Gastroesophageal sphincter (tissue), 4 donors: ENCODE measurements at places on chromosomes 2 and 18.
A peak's percentile ranks its signal among the peaks of the same experiment; 100 is the strongest.

DNA sequence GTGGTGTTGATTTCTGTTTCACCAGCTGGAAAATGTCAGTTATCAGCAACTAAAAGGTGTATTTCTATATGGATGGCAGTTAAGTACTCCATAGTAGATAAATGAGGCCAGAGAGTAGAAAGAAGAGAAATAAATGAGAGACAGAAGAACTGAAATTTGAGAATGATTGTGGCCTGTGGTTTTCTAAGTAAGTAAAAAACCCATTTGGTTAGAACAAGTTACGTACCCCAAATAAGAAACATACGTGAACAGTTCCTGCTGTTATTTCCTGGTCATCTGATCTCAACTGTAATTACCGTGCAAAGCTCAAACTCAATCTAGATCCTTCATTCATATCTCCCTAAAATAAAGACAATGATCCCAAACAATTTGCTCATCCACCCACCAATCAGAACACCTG, 181.3 kb downstream of the PID1 start:
- no peak for ATAC-seq

GRCh38 chr18:39596891-39597290, 2031.3 kb upstream of the CELF4 start:
- ATAC-seq = no peak

- no peak for ATAC-seq
Measured at GRCh38 chr2:32522770-32523169, 105.1 kb upstream of the TTC27 start.

GRCh38 chr2:157221394-157221988, 36.0 kb upstream of the GALNT5 start:
- no peak for ATAC-seq

- no peak for ATAC-seq
Measured at GRCh38 chr2:140714586-140714985, 1416.2 kb downstream of the LRP1B start.

GRCh38 chr2:199449956-199450355, 7.8 kb downstream of the SATB2 start:
- no peak for ATAC-seq

DNA sequence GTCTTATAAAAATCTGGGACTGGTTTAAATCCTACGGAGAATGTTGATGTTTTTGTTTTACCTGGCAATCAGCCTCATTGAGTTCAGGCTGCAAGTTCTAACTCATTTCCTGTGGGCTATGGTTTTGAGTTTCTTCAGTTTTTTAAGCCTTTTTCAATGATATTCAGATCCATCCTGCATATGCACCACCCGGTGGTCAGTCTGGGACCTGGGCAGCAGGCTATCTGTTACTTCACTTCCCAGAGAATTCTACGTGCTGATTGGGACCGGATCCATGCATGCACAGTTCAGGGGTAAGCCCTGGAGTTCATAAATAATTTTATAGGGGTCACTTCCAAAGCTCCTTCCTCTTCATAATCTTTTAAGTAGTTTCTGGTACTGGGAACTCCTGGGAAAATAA, 339.2 kb upstream of the HNRNPA3 start:
- ATAC-seq = no peak

DNA sequence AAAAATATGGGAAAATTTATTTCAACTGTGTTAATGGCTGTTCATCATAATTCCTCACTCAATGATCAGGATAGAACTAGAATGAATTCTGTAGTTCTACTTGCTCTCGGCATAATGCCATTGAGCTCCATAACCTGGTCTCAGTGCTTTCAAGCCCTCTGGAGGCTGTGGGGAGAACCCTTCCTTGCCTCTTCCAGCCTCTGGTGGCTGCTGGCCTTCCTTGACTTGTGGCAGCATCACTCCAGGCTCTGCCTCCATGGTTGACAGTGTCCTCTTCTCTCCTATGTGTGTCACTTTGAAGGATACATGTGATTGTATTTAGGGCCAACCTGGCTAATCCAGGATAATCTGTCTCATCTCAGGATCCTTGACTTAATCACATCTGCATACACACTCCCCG, 26.9 kb upstream of the CABYR start:
- no peak for ATAC-seq

DNA sequence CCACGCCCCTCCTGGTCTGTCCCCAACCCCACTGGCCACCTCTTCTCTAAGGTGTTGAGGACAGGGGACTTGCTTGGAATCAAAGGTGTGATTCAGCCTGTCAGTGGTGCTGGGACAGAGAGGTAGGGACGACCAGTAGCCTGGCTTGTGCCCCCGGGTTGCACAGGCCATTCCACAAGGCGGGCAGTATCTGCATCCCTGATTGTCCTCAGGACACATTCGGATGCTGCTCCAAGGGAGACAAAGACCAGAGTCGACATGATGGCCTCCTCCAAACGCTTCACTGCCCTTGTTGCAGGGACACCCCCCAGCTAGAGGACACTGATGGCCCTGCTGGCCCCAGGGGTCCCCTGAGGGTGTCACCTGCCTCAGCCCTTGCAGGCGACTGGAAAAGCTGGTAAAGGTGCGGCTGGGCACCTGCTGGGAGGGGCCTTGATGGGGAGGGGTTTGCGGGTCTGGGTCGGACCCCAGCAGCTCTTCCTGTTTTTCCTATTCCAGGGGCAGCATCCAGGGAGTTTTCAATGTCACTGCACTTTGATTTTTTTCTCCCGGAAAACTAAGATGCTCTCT, 98.0 kb downstream of the PTGR3 start:
- no peak for ATAC-seq

- no peak for ATAC-seq
Measured at GRCh38 chr2:105712166-105712915, 32.4 kb upstream of the NCK2 start.

GRCh38 chr18:13617826-13618515, 108.4 kb downstream of the FAM210A start:
- ATAC-seq = no peak

DNA sequence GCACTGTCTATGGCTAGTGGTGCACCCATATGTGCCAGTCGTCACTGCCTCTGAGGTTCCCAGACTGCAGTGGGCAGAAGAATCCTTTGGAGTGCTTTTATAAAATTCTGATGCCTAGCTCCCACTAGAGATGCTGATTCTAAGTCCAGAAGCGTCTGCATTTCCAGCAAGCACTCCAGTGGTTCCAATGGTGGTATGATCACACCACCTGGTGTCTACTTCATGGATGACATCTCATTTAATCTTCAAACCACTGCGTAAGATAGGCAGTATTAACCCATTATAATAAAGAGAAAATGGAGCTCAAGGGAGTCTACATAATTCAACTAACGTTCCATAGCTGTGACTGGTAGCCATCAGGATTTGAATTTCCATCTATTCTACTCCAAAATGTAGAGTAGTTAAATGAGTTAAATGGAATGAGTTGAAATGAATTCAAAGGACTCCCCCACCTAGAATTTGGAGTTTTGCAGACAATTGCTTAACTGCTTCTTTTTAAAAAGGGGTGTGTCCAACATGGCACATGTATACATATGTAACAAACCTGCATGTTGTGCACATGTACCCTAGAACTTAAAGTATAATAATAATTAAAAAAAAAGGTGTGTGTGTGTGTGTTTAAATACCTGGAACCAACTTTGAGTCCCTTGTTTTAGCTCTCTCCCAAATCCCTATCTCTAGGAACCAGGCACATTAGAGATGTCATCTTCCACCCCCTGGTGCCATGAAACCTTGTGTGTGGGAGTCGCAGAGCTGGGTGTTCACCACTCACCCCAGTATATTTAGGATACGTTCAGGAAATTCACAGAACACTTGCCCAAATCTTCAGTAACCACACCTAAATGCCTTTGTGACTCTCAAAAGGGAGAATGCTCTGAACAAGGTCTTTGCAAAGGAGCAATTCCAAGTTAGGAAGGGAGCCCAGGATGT, 14.1 kb downstream of the LAMA3 start:
- ATAC-seq = peak; percentile 41

DNA sequence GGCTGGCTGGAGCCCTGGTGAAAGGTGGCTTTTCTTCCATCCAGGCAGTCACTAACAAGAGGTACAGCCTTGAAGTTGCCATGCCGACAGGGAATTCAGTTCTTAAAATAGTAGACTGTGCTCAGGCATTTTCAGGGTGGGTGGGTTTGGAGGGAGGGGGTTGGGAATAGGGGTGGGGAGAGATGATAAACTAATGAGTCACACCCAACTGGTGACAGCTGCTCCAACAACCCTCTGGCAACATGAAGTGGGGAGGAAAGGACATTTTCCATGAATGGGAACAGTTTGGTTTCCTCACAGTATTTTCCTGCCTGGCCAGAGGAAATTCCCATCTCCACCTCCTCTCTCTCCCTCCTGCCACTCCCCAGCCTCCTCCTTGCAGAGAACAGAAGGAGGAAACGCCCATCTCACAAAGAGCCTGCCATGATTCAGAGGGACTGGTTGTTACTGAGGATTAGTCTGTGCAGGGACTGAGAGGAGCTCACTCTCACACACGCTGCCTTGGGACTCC, 113.0 kb upstream of the SLC1A4 start:
- peak; percentile 57 for ATAC-seq

DNA sequence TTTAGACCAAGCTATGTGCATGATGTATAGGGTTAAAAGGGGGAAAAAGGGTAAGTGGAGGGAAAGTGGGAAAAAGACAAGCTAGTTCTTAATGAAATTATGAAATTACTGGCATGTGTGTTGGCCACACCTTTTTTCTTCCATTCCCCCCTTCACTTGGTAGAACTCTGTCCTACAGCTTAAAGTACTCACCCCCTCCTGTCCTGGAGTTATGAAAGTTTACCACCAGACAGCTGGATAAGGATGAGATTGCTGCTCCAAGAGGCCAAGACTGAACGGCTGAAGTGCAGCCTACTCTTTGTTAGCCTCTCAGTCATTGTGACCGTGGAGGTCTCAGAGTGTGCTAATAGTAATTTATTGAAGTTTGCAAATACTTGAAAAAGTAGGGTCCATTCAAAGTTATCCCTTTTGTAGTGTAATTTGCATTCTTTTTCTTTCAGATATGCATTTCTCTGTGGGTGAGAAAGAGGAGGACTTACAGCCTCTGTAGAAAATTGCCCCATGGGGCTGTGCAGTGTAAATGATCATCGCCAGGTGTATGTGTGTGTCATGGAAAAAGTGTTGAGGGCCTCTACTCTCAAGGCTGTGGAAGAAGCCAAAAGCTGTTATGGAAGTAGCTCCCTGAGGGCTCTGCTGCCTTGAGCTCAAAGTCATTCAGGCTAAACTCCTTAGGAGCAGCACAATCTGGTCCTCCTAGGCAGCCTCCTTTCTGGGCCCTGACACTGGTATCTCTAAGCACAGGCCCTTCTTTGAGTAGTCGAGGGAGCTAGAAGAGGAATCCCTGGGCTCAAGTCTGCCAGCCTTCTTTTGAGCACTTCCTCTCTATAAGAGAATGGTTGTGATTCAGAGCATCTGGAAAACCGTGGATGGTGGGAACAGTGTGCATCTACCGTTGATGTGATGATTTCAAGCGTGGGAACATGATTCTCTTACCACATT, 46.2 kb downstream of the LHCGR start:
- ATAC-seq = no peak

DNA sequence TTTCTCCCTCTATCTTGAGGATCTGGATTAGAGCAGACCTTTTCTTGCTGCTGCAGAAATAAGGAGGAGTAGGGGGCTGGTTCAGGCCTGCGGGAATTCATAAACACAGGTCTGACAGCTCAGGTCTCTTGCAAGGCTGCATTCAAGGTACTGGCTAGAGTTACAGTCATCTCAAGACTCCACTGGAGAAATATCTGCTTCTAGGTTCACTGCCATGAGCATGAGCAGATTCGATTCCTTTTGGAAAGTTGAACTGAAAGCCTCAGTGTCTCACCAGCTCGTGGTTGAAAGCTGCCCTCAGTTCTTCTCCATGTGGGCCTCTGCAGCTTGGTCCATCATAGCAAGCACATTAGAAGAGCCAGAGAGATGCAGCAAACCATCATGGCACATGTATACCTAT, 124.4 kb upstream of the SETBP1 start:
- no peak for ATAC-seq

DNA sequence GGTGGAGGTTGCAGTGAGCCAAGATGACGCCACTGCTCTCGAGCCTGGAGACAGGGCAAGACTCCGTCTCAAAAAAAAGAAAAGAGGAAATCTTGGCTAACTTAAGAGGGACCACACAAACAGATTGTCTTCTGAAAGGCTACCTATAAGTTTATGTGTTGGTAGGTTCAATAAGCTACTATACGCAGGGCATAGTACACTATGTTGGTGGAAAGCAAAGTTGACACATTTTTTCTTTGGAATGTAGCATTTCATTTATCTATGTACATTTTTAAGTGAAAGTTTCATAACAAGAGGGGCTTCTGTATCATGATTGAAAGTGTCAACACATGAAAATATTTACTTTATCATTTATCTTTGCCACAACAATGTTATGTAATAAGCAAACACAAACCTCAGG, 752.6 kb upstream of the ACVR2A start:
- ATAC-seq = no peak

GRCh38 chr2:226495466-226496272, 304.0 kb downstream of the IRS1 start:
- ATAC-seq = no peak

DNA sequence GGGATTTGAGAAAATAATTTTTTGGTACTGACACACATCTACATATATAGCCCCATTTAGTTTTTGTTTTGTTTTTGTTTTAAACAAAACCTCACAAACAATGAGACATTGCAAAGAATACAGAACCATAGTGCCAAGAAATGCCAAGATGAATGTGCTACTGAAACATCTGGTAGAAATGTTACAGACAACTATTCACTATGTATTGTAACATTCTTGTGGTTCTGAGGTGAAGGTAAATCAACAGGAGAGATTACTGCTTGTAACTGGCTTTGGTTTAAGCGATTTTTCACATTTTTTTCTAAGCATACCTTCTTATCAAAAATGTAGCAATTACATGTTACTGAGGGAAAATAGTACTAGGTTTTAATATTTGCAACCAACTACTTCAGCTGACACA, 281.3 kb downstream of the ZNF804A start:
- ATAC-seq = no peak

GRCh38 chr18:79948719-79949411, 2.6 kb downstream of the SLC66A2 start:
- no peak for ATAC-seq

DNA sequence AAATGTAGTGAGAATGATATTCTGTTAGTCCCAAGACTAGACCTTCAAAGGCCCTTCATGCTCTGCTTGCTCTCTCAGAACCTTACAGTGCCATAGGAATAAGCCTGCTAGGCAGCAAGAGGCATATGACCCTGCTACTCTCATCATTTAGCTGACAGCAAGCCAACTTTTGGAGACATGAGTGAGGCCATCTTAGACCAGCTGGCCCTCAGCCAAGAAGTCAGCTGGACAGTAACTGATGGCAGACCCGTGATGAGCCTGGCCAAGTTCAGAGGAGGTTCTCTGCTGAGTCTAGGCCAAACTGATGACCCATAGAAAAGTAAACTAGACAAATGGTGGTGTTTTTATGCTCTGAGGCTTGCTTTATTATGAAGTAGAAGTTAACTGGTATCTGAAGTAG, 82.6 kb downstream of the C18orf54 start:
- no peak for ATAC-seq

- no peak for ATAC-seq
Measured at GRCh38 chr18:60568220-60568619, 195.6 kb upstream of the MC4R start.

DNA sequence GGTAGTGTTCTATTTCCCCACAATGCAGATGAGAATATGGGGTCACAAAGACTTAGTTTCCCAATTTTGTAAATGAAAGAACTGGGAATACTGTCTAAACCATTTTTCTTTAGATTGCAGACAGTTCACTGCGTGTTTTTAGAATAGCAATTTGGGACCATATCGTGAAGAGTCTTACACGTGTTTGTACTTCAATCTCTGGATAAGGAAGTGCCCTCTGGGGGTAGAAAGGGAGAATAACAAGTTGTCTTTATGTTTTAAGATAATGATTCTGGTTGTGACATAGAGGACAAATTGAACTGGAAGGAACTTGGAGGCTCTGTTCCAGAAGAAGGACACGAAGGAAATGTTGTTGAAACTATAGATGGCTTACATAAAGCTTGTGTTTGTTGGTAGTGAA, 457.7 kb downstream of the CBLN2 start:
- ATAC-seq = no peak
